Hematopoietic multipotent progenitor cell treated with erythropoietin and hydrocortisone succinate and interleukin-3 and kit ligand, for 15 days (in vitro differentiated cells): ENCODE measurements at places on chromosomes 3 and 15.

DNA sequence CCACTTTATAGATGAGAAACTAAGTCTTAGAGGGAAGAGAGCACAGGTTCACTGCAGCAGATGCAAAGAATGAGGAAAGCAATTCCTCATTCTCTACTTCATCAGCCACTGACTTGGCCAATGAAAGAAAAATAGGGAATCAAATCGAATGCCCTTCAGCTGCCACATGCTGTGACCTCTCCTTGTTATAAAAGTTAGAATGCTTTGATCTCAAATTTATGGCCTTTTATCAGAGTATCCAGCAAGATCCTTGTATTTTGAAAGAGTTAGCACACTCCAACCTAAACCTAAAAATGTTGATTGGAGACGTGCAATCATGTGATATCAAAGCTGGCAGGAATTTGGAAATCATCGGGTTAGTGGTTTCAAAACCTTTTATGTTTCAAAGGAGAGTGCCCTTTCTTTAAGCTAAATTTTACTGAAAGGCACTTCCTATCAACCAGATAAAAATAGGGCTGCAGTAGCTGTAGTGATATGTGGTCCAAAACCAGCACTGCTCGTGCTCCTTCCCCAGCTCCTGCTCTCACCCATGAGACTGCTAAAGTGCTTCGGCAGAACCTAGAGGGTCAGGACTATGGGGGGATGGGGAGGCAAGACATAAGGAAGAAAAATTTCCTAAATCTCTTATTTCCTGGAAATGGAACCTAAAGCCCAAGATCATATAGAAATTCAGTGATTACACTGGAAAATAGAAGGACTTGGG is 617.0 kb downstream of the PYDC2 start:
- no peak for DNase-seq

GRCh38 chr3:11037976-11038375 is 45.4 kb downstream of the SLC6A1 start:
- DNase-seq: no peak

DNA sequence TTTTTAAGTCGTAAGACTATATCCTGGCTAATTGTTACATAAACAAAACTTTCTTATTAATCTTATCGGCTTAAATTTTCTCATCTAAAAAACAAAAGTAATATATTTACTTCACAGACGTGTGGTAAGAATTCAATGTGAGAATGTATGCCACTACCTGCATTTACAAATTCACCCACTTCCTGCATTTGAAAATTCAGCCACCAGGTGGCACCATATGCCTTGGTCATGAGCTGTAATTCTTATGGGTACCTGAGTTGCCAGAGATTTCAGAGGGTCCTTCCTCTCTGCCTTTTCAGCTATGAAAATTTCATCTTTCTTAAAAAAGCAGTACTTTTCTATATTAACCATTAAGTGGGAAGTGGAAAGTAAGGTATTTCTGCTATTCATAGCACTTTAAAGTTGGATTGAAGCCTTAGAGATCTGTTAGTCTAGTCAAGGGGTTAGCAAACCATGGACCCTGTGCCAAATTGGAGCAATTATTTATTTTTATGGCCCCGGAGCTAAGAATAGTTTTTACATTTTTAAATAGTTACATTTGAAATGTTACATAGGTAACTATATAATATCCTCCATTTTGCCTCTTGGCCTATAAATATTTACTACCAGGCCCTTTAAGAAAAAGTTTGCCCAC is 127.8 kb downstream of the HCN4 start:
- peak; percentile 70 for DNase-seq

DNA sequence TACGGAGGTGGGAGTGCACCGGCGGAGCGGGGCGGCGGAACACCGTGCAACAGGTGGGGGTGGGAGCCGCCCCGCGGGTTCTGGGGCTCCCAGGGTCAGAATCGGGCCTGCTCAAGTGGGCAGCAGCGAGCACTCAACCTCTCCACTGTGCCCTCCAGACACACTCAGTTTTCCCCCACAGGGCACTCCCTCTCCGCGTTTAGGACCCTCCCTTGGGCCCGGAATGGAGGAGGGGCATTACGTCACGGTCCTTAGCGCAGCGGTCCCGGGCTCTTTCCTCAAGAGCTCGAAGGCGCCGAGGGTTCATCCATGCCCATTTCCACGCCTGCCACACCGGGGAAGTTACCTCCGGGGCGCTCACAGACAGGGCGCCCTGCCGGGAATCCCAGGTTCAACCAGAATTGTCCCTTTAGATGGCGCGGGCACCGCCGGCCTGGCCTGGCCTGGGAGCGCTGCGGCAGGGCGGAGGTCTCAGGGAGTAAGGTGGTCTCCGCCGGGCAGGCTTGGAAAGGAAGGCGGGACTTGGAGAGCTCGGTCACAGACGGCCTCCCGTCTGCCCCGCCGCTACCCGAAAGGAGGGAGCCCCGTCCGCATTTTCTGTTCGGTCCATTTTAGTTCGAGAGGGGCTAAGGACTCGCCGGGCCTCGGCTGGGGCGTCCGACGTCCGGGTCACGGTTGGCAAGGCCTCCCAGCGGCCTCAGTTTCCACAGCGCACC is 5.1 kb downstream of the RNU6-1 start:
- no peak for DNase-seq
